Fibroblast of lung (primary cell): ENCODE measurements at places on chromosomes 11 and 22. TPM values are rescaled to one million over a fixed set of nuclear protein-coding genes. Genes with fewer than 3 reads are reported as not detected.

GRCh38 chr11:41497974-41498373 is 38.5 kb upstream of the LRRC4C start:
- no peaks in the 10 kb centered on the region for H3K27me3 ChIP-seq
- H3K27ac ChIP-seq, result no peak overlapping the region
- no peak for DNase-seq
- H3K4me1 ChIP-seq, result no peaks in the 10 kb centered on the region
- H3K4me3 ChIP-seq, result no peak overlapping the region

DNA sequence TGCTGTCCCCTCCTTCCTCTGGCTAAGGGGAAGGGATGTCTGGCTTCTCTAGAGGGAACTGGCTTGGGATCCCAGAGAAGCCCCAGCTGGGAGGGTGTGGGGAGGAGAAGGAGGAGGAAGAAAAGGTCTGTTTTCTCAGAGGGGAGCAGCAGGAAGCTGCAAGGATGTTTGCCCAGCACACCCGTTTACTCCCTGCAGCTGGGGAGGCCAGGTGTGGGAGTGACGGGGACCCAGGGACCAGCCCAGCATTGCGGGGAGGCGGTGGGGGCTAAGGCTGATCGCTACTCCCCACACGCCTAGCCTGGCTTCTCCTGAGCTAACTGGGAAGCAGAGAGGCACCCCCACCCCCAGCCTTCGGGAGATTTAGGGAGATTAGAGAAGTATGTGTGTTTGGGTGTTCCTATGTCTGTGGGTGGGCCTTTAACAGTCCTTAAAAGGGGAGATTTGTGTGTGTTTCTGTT is 3.9 kb downstream of the CREB3L1 start:
- H3K36me3 ChIP-seq, result peaks cover 2% of the 10 kb centered on the region
- H3K27ac ChIP-seq, result peak overlapping the region; percentile 18
- H3K4me1 ChIP-seq, result peaks cover 30% of the 10 kb centered on the region
- peak; percentile 31 for DNase-seq
- peak overlapping the region; percentile 32 for H3K4me3 ChIP-seq
- no peaks in the 10 kb centered on the region for H3K27me3 ChIP-seq

- DNase-seq, result peak; percentile 74
- no peaks in the 10 kb centered on the region for H3K4me1 ChIP-seq
- no peaks in the 10 kb centered on the region for H3K36me3 ChIP-seq
- no peak overlapping the region for H3K27ac ChIP-seq
These were observed 11.8 kb downstream of the TIGD3 start for GRCh38 chr11:65366340-65366773.

- H3K27me3 ChIP-seq, result no peaks in the 10 kb centered on the region
- no peaks in the 10 kb centered on the region for H3K4me1 ChIP-seq
- no peak overlapping the region for H3K4me3 ChIP-seq
- DNase-seq, result no peak
- no peaks in the 10 kb centered on the region for H3K36me3 ChIP-seq
These were observed 74.2 kb downstream of the NOX4 start for GRCh38 chr11:89416961-89417360.

DNA sequence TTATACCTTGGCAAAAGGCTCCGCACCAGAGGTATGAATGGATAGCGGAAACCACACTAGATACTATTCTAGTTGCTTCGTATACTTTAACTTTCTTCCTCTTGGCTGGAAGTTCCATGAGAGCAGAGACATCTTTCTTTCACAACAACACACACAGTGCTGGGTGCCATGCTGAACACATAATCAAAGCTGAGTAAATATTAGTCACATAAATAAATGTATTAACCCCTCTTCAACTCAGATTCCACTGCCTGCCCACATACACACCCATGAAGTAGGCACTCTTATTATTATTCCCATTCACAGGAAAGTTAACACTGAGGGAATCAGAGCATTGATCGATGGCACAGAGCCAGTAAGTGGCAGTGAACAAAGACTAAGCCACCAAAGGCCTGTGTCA is 35.4 kb downstream of the SPON1 start:
- no peak overlapping the region for H3K4me3 ChIP-seq
- H3K4me1 ChIP-seq, result no peaks in the 10 kb centered on the region
- no peak overlapping the region for H3K27ac ChIP-seq
- H3K36me3 ChIP-seq, result no peaks in the 10 kb centered on the region
- H3K27me3 ChIP-seq, result no peaks in the 10 kb centered on the region

DNA sequence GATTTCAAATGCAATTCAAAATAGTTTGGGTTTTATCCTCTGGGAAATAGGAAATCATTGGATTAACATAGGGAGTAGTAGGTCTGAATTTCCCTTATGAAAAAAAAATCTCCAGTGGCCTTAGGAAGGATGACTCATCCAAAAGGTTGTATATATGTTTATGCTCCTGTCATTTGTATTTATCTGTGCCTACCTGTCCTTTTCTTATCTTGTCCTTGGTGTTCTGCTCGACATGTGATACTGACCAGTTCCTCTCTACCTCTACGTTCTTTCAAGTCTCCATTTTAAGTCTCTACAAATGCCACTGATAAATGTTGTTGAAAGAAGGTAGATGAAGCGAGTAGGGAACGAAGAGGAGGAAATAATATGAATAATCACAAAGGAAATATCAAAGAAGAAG is 3.0 kb upstream of the SOX6 start:
- H3K36me3 ChIP-seq, result no peaks in the 10 kb centered on the region
- H3K27me3 ChIP-seq, result no peaks in the 10 kb centered on the region
- no peak overlapping the region for H3K4me3 ChIP-seq
- H3K4me1 ChIP-seq, result no peaks in the 10 kb centered on the region
- DNase-seq, result no peak

GRCh38 chr22:39087881-39088684 is 9.0 kb upstream of the APOBEC3H start:
- H3K36me3 ChIP-seq, result no peaks in the 10 kb centered on the region
- H3K4me1 ChIP-seq, result no peaks in the 10 kb centered on the region
- H3K27ac ChIP-seq, result no peak overlapping the region
- peaks cover 4% of the 10 kb centered on the region for H3K27me3 ChIP-seq

GRCh38 chr11:44379141-44380008 is 69.4 kb upstream of the ALX4 start:
- no peaks in the 10 kb centered on the region for H3K4me1 ChIP-seq
- no peak overlapping the region for H3K4me3 ChIP-seq
- H3K27me3 ChIP-seq, result no peaks in the 10 kb centered on the region
- H3K36me3 ChIP-seq, result no peaks in the 10 kb centered on the region
- DNase-seq, result no peak

GRCh38 chr11:111417011-111417765 is 38.1 kb upstream of the POU2AF1 start:
- no peaks in the 10 kb centered on the region for H3K4me1 ChIP-seq
- no peak overlapping the region for H3K27ac ChIP-seq
- H3K36me3 ChIP-seq, result no peaks in the 10 kb centered on the region
- H3K27me3 ChIP-seq, result peaks cover 26% of the 10 kb centered on the region
- DNase-seq, result no peak

DNA sequence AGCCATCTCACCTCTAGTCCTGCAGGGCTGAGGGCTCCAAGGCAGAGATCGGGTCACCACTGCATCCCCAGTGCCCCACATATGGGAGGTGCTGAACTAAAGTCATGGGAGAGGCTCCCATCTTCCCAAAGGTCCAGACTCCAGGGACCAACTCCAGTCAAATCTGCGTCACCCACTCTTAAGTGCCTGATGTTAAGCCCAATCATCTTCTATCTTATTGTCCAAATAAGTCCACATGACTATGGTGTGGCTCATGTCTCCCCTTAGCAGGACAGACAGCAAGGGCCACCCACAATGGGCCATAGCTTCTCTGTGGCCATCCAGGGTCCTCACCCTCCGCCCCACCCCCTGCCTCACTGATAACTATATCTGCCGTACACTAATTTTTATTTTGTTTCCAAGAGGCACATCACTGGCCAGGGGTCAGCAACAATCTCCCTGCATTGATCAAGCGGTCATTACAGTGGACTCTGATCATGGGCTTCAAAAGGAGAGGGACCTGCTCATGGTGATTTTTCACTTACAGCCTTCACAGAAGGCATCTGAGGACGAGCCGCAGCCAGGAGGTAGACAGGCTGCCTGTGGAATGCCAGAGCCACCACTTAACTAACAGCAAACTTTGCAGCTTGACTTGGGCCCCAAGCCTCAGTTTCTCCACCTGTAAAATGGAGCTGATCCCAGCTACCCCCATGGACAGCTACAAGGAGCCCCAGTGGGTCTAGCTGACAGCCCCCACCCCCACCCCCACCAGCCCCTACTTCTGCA is 23.3 kb downstream of the MYH9 start:
- H3K27ac ChIP-seq, result peak overlapping the region; percentile 90
- peaks cover 8% of the 10 kb centered on the region for H3K36me3 ChIP-seq
- H3K27me3 ChIP-seq, result no peaks in the 10 kb centered on the region
- peaks cover 83% of the 10 kb centered on the region for H3K4me1 ChIP-seq
- H3K4me3 ChIP-seq, result no peak overlapping the region

DNA sequence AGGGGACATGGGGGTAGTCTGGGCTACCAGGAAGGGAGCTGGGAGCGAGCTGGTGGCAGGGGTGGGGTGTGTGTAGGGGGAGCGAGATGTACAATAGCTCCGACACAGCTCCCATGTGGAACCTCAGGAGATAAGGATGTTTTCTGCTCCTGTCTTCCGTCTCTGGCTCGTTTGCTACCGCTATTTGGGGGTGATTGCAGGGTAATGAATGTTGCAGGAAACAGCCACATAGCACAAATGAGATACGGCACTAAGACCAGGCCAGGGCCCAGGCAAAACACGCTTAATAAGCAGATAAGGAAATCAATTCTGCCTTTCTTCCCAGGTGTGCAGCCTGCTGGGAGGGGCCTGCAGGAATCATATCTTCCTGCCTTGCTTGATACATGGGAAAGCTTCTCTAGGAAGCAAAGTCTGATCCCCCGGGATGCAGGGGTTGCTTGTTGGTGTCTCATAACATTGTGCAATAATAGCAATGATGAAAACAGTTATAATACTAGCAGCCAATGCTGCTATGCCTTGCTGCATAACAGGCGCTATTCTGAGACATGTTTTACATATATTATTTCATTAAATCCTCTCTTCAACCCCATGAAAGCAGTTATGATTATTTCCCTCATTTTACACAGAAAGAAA is 158.7 kb downstream of the ST3GAL4 start:
- no peaks in the 10 kb centered on the region for H3K4me1 ChIP-seq
- H3K36me3 ChIP-seq, result no peaks in the 10 kb centered on the region
- DNase-seq, result no peak
- no peak overlapping the region for H3K4me3 ChIP-seq
- no peaks in the 10 kb centered on the region for H3K27me3 ChIP-seq
- no peak overlapping the region for H3K27ac ChIP-seq

DNA sequence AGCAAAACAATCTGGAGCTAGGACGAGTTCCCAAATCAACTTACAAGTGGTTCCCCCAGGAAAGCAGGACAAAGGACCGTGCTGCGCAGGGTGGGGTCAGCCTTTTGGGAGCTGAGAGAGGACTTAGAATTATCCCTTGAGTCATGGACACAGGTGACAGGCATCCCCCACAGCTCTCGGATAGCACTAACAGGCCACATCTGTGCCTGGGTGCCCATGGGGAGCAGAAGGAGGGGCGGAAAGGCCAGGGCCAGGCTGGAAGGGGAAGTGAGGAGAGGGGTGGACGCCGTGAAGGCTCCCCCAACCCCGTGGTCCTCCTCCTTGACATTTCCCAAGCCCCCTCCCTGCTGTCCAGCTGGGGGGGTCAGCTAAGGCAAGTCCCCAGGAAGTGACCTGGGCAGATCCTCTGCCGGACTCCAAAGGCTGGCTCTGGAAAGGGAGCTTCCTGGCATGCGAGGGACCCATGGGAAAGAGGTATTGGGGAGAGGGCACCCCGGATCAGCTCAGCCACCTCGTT is 31.6 kb upstream of the A4GALT start:
- H3K27ac ChIP-seq, result no peak overlapping the region
- H3K27me3 ChIP-seq, result no peaks in the 10 kb centered on the region
- no peak overlapping the region for H3K4me3 ChIP-seq
- peaks cover 22% of the 10 kb centered on the region for H3K4me1 ChIP-seq

GRCh38 chr11:620935-621814 is 3.6 kb downstream of the CDHR5 start:
- H3K27me3 ChIP-seq, result no peaks in the 10 kb centered on the region
- H3K36me3 ChIP-seq, result peaks cover 7% of the 10 kb centered on the region
- no peak for DNase-seq

GRCh38 chr11:126102436-126102981 is 39.8 kb upstream of the CDON start:
- peak; percentile 67 for DNase-seq
- peaks cover 14% of the 10 kb centered on the region for H3K27me3 ChIP-seq
- no peak overlapping the region for H3K27ac ChIP-seq
- no peak overlapping the region for H3K4me3 ChIP-seq
- H3K4me1 ChIP-seq, result no peaks in the 10 kb centered on the region

- H3K4me3 ChIP-seq, result no peak overlapping the region
- peaks cover 7% of the 10 kb centered on the region for H3K4me1 ChIP-seq
- no peaks in the 10 kb centered on the region for H3K27me3 ChIP-seq
- H3K36me3 ChIP-seq, result no peaks in the 10 kb centered on the region
These were observed 54.9 kb downstream of the ZC3H12C start for GRCh38 chr11:110147962-110148709.

- H3K4me1 ChIP-seq, result no peaks in the 10 kb centered on the region
- no peaks in the 10 kb centered on the region for H3K27me3 ChIP-seq
- no peak overlapping the region for H3K27ac ChIP-seq
- H3K36me3 ChIP-seq, result no peaks in the 10 kb centered on the region
- DNase-seq, result no peak
- no peak overlapping the region for H3K4me3 ChIP-seq
These were observed 1046.1 kb downstream of the DLG2 start for GRCh38 chr11:84581083-84581482.

DNA sequence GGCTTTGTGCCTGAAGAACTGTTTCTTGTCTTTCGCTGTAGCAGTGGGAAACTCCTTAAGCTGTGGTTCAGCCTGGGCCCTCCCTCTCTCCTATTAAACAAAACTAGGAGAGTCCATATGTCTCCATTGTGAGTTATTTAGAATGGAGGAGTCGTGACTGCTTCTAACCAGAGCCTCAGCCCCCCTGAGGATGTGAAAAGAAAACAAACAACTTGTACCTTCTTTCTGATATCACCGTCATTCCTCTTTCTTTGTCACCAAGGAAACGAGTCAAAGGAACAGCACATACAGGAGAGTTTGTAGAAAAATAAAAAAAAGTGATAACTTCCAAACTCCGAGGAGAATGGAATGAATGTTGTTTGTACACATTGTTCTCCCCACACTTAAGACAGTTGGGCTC is 11.6 kb upstream of the EXT2 start:
- H3K27me3 ChIP-seq, result no peaks in the 10 kb centered on the region
- H3K27ac ChIP-seq, result no peak overlapping the region
- no peak for DNase-seq
- no peaks in the 10 kb centered on the region for H3K4me1 ChIP-seq
- H3K4me3 ChIP-seq, result no peak overlapping the region

- no peaks in the 10 kb centered on the region for H3K27me3 ChIP-seq
- H3K27ac ChIP-seq, result no peak overlapping the region
- H3K4me1 ChIP-seq, result peaks cover 2% of the 10 kb centered on the region
- DNase-seq, result no peak
These were observed 5.2 kb downstream of the SLC25A17 start for GRCh38 chr22:40813912-40814315.

DNA sequence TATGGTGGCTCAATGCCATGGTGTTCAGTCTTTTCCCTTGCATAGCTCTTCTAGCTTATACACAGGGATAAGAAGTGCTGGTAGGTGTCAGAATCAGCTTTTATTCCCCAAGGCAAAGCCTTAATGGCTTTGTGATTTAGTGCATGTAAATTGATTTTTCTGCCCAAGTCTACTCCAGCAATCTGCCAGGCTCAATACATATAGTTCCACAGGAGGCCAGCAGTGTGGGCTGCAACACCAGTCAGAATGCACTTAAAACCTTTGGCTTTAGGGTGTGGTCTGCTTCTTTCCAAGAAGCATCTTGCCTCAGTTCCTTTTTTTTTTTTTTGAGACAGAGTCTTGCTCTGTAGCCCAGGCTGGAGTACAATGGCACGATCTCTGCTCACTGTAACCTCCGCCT is 14.5 kb upstream of the CAPRIN1 start:
- no peak for DNase-seq
- no peak overlapping the region for H3K27ac ChIP-seq
- no peaks in the 10 kb centered on the region for H3K27me3 ChIP-seq
- no peaks in the 10 kb centered on the region for H3K4me1 ChIP-seq

Gene SELENOM
- total RNA-seq, result 127 and 132 TPM in 2 replicates

Gene POU2AF1
- total RNA-seq, result 0.17 TPM in 1 of 2 replicates, not detected in the other

Gene FAM227A
- total RNA-seq, result 0.66 and 0.77 TPM in 2 replicates

Gene PKDREJ
- under 0.01 TPM in 2 replicates for total RNA-seq

Gene ZW10
- 13.5 and 15.9 TPM in 2 replicates for total RNA-seq
